ENCODE measurements at places on chromosomes 7 and 10. TPM values are rescaled to one million over a fixed set of nuclear protein-coding genes. Genes with fewer than 3 reads are reported as not detected.

SOSTDC1 gene
- not detected for total RNA-seq

TMEM196 gene
- 1.6 TPM for total RNA-seq

MYO1G gene
- 4.9 TPM for total RNA-seq

KLHDC10 gene
- 24.6 TPM for total RNA-seq

PAX4 gene
- total RNA-seq, result not detected

All from posterior vena cava (tissue), 2 donors.